Anterior cingulate cortex (tissue), 58 donors: ENCODE measurements at places on chromosomes 11 and 22.

DNA sequence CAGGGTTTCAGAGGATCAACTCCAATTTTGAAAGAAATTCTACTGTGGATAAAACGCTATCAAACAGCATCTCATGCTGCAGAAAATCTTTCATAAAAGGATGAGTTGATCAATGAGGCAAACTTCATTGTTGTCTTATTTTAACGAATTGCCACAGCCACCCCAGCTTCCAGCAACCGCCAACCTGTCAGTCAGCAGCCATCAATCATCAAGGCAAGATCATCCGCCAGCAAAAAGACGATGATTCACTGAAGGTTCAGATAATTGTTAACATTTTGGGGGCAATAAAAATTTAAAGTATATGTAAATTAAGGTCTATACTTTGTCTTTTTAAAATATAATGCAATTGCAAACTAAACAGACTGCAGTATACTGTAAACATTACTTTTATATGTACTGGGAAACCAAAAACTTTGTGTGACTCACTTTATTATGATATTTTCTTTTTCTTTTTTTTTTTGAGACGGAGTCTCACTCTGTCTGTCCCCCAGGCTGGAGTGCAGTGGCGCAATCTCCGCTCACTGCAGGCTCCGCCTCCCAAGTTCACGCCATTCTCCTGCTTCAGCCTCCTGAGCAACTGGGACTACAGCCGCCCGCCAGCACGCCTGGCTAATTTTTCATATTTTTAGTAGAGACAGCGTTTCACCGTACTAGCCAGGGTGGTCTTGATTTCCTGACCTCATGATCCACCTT, 155.3 kb upstream of the SYN3 start:
- no peak for DNase-seq

GRCh38 chr11:44767421-44767820, 40.7 kb downstream of the TSPAN18 start:
- DNase-seq = no peak

DNA sequence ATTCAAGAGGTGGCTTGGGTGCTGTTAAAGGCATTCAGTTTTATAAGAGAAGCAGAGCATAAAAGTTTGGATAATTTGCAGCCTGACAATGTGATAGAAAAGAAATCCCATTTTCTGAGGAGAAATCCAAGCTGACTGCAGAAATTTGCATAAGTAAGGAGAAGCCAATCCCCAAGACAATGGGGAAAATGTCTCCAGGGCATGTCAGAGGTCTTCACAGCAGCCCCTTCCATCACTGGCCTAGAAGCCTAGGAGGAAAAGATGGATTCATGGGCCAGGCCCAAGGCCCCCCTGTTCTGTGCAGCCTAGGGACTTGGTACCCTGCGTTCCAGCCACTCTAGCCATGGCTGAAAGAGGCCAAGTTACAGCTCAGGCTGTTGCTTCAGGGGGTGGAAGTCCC, 207.3 kb downstream of the METTL15 start:
- no peak for DNase-seq

GRCh38 chr11:134417871-134418840, 6.1 kb upstream of the B3GAT1 start:
- no peak for DNase-seq

GRCh38 chr11:65215441-65216076, 33.8 kb downstream of the CAPN1 start:
- no peak for DNase-seq

- DNase-seq = no peak
These were observed 23.3 kb downstream of the MYH9 start for GRCh38 chr22:36364255-36365019.

- DNase-seq = no peak
These were observed 166.9 kb downstream of the NAV2 start for GRCh38 chr11:19879307-19880087.

GRCh38 chr22:50620593-50621355, 7.2 kb downstream of the ARSA start:
- DNase-seq = peak; percentile 74

DNA sequence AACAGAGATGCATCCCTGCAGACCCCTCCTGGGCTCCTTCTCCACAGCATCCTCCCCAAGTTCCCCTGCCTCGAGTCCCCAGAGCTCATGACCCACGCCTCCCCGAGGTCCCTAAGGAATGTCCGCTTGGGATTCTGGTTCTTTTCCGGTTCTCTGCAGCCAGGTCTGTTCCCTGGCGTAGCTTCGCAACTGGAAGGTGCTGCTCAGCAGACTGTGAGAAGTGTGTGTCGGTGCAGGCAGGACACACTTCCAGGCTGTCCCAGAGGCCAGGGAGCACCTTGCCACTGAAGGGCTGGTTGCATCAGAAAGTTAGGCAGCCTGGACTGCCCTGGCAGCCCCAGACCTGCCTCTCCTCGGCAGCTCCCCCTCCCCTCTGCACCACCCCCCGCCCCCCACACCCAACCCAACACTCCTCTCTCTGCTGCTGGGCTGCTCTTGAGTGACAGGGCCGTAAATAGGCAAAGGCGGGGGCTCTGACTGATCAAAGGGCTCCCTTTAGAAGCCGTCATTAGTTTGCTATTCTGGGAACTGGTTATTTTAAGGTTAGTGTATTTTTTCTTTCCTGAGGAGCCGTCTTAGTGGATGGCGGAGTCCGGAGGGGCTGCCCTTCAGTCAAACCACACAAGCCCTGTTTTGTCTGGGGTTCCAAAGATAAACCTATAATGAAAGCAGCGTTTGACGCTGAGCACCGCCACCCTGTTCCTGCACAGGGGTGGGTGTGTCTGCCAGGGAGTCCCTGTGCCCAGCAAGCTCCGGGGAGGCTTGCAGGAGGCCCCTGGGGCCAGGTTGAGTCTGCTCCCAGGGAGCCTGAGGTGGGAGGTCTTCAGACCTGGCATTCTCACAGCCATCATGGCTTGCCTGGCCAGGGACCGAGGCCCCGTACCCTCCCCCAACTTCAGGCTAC, 88.6 kb upstream of the KCNQ1OT1 start:
- no peak for DNase-seq

GRCh38 chr11:6693342-6694228, 10.4 kb upstream of the MRPL17 start:
- no peak for DNase-seq

GRCh38 chr11:108895579-108896480, 231.0 kb downstream of the DDX10 start:
- no peak for DNase-seq

DNA sequence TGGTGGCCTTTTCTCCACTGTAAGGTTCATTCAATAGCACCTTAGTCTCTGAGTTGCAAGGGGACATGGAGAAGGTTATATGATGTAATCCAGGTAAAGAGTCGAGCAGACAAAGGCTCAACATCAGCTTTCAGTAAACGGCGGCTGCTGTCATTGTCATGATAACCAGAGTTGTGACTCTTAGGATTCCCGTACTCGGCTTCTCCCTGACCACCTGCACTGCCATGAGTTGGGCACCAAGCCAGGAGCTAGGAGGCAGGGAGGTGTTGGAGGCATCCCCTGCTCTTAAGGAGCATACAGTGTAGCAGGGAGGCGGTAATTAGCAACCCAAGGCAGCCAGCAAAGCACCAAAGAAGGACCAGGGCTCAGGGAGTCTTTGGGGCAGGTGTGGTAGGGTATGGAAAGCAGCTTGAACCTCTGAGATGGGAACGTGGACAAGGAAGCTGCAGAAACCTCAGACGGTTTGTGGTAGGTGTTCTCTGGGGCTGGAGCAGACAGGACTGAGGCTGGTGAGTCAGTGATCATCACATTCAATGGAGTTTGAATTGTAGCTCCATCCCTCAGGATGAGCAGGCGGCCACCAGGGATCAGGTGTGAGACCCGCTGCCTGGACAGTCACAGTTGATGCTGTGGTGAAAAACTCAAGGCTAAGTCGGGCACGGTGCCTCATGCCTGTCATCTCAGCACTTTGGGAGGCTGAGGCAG, 31.7 kb downstream of the LIF start:
- no peak for DNase-seq

GRCh38 chr11:92886243-92886905, 83.1 kb upstream of the MTNR1B start:
- no peak for DNase-seq

GRCh38 chr11:128343870-128344269, 243.5 kb downstream of the ETS1 start:
- no peak for DNase-seq

DNA sequence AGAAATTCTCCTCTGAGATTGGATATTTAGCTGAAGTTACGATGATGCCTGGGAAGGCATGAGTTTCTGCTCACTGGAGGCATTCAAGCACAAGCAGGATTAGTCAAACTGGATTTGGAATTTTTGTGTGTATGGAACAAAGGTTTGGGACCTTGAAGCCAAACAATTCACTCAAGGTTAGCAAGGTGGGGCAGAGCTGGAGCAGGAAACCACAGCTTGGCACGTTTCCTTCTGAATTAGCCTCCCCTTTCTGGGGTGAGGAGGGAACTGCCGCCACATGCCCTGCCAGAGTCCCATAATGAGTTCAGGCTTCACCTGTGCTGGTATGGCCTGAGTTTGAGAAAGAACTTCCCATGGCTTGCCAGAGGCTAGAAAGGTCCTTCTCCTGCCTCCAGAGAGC, 50.9 kb upstream of the RRAS2 start:
- no peak for DNase-seq

DNA sequence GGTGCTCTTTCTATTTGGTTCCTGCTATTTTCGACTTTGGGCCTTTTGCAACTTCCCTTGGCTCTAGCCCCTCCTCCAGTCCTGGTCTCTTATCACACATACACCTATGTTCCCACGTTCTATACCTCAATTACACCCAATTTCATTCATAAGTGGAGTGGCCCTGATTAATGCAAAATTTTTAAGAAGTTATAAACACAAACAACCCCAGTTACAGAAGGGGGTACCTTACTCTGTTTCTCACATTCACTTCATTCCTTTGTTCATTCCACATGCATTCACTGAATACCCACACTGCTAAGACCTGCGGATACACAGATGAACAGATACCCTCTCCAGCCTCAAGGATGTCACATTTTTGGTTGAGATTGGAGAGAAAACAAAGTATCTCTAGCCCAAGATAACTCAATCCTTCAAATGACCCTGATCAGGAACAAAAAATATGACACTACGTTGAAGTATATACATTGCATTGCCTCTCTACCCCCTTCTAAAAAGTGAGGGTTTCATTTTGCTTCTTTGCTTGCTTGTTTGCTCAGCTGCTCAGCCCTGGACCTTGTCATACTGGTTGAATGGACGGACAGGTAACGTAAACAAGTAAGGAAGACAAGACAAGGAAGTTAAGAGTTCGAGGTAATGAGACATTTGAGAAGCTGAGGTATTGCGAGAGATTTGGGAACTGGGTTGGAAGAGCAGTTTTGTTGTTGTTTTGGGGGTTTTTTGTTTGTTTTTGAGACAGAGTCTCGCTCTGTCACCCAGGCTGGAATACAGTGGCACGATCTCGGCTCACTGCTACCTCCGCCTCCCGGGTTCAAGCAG, 3.6 kb upstream of the VPS37C start:
- no peak for DNase-seq

GRCh38 chr11:111878385-111878848, 548 bp downstream of the FDXACB1 start:
- no peak for DNase-seq

DNA sequence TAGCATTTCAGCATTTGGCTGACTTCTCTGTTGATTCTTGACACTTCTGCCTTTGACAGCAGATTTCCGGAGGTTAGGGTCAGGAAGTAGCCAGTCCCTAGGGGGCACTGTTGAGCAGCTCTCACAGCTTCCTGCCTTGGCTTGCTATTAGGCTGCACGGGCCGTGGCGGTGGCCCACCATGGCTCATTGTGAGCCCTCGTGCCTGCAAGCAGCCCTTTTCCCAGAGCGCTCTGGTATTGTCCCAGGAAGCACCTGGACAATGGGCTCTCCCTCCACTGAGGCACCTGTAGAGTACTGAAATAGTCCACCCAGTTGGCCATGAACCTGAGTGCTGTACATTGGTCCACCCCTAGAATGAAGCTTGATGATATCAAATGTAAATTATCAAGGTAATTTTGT, 100.2 kb upstream of the GAL start:
- DNase-seq = no peak

- no peak for DNase-seq
These were observed 184.8 kb downstream of the DSCAML1 start for GRCh38 chr11:117612177-117612576.

DNA sequence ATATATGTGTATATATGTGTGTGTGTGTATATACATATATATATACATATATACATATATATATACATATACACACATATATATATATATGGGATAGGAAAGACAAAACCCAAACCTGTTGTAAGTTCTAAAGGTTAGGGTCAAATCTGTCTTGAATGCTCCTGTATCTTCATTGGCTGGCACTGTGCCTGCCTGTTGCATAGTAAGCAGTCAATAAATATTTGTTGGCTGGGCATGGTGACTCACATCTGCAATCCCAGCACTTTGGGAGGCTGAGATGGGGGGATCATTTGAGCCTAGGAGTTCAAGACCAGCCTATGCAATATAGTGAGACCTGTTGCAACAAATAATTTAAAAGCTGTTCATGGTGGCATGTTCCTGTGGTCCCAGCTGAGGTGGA, 205.4 kb downstream of the DBX1 start:
- DNase-seq = no peak

GRCh38 chr22:29765905-29766631, 739 bp downstream of the ZMAT5 start:
- no peak for DNase-seq
